ENCODE measurements at places on chromosomes 1 and 21.

DNA sequence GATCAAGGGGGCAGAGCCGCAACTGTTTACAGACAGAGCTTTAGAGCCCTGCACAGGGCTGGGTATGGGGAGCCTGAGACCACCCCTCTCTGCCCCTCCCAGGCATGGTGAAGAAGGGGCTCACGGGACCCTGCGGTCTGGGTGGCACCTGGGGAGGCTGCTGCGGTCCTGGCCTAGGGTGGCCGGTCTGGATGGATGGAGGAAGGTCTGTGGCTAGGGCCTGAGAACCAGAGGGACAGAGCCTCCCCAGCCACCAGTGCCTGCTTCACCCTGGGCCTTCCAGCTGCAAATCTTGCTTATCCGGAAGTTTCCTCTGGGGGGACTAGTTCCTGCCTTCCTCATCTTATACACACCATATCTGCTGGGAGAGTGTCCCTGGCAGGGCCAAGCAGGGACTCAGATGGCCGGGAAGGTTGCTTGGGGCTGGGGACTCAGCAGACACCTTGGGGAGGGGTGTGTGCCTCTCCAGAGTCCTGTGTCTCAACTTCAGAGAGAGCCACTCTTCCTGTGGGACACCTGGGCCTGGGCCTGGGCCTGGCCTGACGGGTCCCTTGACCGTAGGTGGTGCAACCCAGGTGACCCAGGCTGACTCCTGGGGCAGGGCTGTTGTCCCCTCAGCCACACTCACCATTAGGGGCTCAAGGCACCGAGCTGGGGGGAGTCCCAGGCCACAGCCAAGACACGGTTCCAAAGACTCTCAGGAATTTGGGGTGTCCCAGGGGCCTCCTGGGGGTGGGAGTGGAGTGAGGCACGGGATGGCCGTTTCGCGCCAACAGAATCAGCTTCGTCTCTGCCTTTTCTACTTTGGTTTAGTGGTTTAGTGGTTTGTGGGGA is 52.0 kb upstream of the ACTRT2 start:
- DNase-seq: no peak

DNA sequence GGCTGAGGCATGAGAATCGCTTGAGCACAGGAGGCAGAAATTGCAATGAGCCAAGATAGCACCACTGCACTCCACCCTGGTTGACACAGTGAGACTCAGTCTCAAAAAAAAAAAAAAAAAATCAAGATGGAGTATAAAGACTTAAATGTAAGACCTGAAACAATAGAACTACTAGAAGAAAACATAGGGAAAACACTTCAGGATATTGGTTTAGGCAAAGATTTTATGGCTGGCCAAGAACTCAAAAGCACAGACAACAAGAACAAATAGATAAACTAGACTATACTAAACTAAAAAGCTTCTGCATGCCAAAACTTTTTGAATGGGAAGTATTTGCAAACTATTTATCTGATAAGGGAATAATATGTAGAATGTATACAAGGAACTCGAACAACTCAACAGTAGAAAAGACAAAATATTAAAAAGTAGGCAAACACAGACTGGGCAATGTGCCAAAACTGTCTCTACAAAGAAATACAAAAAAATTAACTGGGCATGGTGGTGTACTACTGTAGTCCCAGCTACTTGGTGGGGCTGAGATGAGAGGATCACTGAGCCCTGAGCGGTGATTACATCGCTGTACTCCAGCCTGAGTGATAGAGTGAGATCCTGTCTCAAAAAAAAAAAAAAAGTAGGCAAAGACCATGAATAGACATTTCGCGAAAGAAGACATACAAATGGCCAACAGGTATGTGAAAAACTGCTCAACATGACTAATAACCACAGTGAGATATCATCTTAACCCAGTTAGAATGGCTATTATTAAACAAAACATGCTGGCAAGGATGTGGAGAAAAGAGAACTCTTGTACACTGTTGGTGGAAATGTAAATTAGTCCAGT is 25.3 kb downstream of the DTL start:
- no peak for DNase-seq

DNA sequence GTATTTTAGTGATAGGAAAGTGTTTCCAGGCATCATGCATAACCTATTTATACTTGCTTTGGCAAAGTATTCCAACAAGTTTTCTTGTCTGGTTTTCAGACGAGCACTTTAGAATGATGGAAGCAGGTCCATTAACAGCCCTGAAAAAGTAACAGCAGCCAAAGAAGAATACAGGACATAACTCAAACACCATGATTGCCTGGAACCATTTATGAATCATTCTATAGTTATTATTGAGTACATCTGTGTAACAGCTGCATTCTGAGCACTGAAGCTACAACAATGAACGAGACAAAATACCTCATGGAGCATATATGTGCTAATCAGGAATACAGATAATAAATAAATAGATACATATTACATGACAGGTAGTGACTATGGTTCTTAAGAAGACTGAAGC is 12.6 kb downstream of the IL10RB start:
- DNase-seq: no peak

GRCh38 chr1:64004451-64005025 is 198.9 kb upstream of the UBE2U start:
- DNase-seq: no peak

DNA sequence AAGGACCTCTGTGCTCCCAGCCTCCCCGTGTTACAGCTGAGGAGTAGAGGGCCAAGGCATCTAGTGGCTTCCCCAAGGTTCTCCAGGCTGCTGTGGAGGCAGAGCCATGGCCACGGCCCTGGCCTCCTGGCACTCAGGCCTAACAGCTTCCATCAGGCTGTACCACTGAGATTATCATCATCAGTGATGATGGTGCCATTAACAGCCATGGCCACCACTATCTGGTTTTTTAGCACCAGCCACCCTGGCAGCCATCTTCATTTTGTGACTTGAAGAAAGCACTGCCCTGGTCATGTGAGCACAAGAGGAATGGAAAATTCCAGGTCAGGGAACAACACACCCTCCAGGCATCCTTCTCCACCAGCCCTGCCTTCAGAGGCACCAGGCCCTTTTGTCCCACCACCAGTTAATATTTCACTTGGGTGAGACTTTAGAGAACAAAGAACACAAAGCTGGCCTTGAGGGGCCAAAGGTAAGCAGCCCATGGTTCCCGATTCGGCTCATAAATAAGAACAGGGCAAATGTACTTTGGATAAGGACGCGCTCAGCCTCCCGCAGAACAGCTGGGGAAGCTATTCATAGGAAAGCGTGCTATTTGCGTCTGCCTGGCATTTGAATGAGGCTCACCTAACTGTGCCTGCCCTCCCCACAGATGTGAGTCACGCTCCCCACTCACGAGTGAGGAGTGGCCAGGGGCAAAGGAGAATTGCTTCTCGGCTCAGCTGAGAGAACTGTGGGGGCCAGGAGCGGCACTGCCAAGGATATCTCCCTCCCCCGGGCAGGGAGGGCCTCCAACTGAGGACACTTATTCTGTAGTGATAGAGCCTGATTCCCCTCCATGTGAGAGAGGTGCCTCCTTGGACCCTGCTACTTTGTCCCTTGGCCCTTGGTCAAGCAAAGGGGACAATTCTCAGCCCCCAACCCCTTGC is 95.6 kb downstream of the CD58 start:
- DNase-seq: no peak

- no peak for DNase-seq
These were observed 26.2 kb downstream of the TRIM67 start for GRCh38 chr1:231188072-231188471.

GRCh38 chr1:15146971-15147376 is 6.6 kb upstream of the TMEM51 start:
- DNase-seq: no peak

DNA sequence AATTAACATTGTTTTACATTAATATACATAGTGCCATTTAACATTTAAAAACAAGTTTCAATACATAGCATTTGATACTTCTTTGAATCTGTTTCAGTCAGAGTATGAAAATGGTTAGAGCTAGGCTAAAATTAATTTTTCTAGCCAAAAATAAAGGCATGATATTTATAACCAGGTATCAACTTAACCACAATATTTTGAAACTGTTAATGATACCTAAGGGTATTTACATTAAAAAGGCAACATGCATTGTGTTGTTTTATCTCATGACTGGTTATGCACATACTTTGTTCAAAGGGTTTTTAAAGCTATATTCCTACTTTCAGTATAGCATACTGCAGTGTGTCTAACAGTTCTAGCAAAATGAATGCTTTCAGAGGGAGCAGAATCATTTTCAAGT is 130.0 kb downstream of the HS2ST1 start:
- DNase-seq: no peak

DNA sequence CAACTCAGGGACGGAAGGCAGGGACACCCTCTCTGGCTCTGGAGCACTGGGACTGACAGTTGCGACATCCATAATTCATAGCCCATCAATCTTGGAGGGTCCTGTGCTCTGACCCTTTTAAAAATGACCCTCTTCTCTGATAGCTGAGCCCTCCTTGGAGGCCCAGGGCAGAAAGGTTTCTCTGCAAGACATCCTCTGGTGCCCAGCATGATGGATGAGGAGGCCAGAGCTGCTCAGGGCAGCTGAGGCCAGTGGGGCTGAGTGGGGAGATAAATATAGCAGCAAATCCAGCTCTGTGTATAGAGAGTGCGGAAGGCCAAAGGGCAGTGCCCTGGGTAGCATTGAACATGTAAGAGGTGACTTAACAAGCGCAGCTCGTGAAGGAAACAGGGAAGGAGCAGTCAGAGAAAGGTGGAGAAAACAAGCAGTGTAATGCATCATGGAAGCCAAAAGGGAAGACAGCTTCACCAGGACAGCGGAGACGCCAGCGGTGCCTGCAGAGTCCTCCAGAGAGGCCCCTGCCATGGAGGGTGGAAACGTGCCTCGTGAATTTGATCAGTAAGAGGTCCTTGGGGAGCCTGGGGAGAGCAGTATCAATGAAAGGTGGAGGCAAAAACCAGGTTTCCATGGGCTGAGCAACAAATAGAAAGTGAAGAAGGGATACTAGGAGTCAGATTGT is 50.4 kb upstream of the FMOD start:
- no peak for DNase-seq

DNA sequence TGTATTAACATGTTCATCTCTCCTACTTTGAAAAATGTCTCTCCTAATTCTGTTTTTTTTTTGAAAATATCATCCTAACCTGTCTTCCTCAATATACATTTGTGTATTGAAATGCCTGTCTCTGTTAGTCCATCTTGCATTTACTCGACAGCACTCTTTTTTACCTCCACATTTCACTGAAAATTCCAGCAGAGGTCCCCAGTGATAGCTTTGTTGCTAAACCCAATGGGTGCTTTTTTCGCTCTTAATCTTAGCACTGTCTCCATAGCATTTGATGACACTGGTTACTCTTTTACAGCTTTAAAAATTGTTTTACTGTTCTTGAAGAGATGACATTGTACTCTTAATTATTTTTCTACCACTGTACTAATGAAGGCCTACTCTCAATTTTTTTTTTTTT is 10.8 kb downstream of the OSBPL9 start:
- no peak for DNase-seq

DNA sequence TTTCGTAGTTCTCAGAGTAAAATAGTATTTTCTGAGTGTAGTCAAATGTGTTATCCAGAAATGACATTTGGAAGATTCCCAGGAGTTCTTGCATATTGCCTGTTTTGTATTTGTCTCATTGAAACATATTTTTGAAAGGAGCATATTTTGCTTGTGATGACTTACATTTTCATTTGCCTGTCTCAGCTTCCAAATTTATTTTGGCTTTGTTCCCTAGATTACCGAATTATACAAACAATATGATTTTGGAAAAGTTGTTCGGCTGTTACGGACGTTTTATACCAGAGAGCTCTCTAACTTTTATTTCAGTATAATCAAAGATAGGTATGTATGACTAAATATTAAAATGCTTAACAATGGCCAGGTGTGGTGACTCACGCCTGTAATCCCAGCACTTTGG is 46.0 kb downstream of the IARS2 start:
- no peak for DNase-seq

DNA sequence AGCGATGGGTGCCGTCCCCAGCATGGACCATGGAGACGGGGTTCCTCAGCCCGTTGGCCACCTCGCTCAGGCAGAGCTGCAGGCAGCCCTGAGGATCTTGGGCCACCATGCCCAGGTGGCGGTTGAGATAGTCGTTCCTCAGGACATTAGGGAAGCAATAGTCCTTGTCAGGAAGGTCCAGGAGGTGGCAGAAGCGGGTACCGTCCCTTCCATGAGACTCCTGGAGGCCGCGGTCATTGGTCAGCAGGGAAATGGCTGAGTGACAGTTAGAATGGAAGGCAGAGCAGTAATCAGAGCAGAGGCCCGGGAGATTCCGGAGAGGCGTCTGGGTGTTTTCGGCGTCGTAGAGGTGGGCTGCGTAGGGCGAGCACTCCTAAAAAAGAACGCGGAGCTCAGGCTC is 4.1 kb downstream of the HHIPL2 start:
- no peak for DNase-seq

DNA sequence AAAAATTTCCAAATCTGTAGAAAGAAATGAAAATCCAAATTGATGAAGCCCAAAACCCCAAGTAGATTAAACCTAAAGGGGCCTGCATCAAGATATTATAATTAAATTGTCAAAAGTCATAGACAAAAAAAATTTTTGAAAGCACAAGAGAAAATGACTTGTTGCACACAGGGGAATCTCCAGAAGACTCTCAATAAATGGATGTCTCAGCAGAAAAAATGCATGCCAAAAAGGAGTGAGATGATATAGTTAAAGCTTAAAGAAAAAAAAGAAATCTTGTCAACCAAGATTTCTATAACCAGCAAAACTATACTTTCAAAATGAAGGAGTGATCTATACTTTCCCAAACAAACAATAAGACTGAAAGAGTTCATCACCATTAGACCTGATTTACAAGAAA is 393.2 kb upstream of the SPAG17 start:
- DNase-seq: no peak

DNA sequence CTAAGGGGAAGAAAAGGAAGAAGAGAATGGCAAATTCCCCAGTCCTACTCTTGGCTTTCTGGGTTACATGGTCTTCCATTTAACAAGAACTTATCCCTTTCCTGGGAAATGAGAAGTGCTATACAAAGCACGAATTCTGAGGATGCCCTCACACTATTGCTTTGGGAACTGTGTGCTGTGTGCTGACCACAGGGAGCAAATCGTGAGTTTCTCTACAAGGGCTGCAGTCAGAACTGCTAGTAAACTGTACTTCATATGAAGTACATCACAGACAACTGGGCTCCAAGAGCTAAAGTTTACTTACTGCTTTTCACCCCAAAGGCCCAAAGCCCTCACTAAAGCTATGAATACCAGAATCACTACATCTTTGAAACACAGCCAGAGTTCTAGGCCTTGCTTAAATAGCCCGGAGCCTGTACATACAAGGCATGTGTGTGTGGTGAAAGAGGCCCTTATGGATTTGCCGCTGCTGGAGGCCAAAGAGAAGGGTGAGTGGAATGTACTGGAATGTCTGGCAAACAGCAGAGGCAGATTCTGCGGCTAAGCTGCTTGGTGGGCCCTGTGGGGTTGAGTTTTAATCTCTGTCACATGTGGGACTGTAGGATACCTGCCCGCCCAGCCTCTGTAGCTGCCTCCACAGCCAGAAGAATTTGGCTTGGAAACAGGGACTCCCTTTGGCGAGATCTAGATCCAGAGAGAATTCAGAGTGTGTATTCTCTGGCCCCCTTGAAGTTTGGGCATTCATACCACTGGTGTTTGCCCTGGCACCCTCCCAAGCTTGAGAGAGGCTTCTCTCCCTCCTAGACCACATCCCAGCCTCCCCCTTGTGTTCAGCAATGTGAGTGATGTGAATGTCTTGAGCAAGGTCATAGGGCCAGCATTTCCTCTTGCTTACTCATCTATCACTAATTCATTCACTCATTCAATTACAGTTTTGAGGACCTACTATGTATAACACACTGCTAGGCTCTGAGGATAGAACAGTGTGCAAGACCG is 21.9 kb upstream of the TRIM67 start:
- peak; percentile 92 for DNase-seq

All from HS-27A (cell line).